Activated gamma-delta T cell (primary cell): ENCODE measurements at places on chromosomes 7 and 10.

DNA sequence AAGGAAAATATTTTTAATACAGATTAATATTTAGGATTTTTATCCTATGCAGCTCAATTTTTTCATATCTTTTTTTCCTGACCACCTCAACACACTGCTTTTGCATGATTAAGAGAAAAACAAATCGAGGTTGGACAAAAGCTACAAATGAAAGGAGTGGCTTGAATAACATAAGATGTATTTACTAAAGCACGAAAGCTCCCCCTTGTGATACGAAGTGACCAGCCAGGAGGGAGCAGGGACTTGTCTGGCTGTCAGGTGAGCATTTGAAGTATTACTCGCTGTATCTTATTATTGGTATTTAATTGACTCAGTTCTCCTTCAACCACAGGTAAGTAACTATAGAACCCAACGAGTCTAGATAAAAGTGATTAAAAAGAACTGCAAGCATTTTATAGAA lies 265.2 kb upstream of the PHF14 start:
- no peak for DNase-seq

- DNase-seq = no peak
Measured at GRCh38 chr7:73963252-73963822, 64.6 kb upstream of the ELN start.

GRCh38 chr7:24778543-24779282 lies 21.4 kb upstream of the GSDME start:
- no peak for DNase-seq

- no peak for DNase-seq
Measured at GRCh38 chr10:11440250-11441150, 170.9 kb downstream of the USP6NL start.
